Caco-2 (cell line): ENCODE measurements at places on chromosomes 4 and X. TPM values are rescaled to one million over a fixed set of nuclear protein-coding genes. Genes with fewer than 3 reads are reported as not detected.

GLRA2 gene
- total RNA-seq: not detected in 2 replicates

ZMAT1 gene
- total RNA-seq: 0.12 and 0.14 TPM in 2 replicates

APELA gene
- 30.6 and 34.8 TPM in 2 replicates for total RNA-seq

STBD1 gene
- total RNA-seq: 3.8 and 4.2 TPM in 2 replicates

C4orf51 gene
- not detected in 2 replicates for total RNA-seq

SERTM2 gene
- 1.1 and 1.4 TPM in 2 replicates for total RNA-seq

ZNF711 gene
- 11.0 and 12.7 TPM in 2 replicates for total RNA-seq

C4orf54 gene
- not detected in 2 replicates for total RNA-seq

PDGFC gene
- total RNA-seq: 9.5 and 12.3 TPM in 2 replicates

RRH gene
- total RNA-seq: 0.34 and 0.37 TPM in 2 replicates

LRCH2 gene
- 0.18 and 0.19 TPM in 2 replicates for total RNA-seq

DNA sequence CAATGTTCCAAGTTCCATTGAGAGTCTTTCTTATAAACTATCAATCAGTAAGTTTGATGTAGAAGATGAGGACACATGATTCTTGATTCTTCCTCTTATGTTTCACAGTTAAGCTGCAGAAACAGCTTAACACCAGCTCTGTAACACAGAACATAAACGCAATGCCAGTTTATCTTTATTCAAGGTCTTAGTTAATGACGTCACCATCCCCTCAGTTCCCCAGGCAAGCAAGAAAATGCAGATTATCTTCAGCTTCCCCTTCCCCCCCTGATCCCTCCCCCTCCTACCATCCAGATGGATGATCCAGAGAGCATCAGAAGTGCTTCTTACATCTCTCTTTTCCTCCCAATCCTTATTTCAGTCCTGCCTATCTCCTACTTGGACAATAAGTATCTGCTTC is 4.4 kb upstream of the SH3RF1 start:
- no peaks in the 10 kb centered on the region for H3K27me3 ChIP-seq
- no peak overlapping the region for H3K27ac ChIP-seq
- H3K36me3 ChIP-seq: no peaks in the 10 kb centered on the region
- H3K4me1 ChIP-seq: peaks cover 28% of the 10 kb centered on the region
- no peak overlapping the region for H3K4me3 ChIP-seq

- H3K36me3 ChIP-seq: no peaks in the 10 kb centered on the region
- H3K27ac ChIP-seq: no peak overlapping the region
- no peak overlapping the region for H3K4me3 ChIP-seq
- no peaks in the 10 kb centered on the region for H3K27me3 ChIP-seq
These were observed 81.4 kb upstream of the STIM2 start for GRCh38 chr4:26779224-26779623.

GRCh38 chr4:39569209-39569608 is 42.0 kb upstream of the UGDH start:
- H3K27ac ChIP-seq: peak overlapping the region; percentile 74
- H3K36me3 ChIP-seq: peaks cover 2% of the 10 kb centered on the region
- DNase-seq: no peak
- no peaks in the 10 kb centered on the region for H3K27me3 ChIP-seq
- peaks cover 8% of the 10 kb centered on the region for H3K4me1 ChIP-seq

DNA sequence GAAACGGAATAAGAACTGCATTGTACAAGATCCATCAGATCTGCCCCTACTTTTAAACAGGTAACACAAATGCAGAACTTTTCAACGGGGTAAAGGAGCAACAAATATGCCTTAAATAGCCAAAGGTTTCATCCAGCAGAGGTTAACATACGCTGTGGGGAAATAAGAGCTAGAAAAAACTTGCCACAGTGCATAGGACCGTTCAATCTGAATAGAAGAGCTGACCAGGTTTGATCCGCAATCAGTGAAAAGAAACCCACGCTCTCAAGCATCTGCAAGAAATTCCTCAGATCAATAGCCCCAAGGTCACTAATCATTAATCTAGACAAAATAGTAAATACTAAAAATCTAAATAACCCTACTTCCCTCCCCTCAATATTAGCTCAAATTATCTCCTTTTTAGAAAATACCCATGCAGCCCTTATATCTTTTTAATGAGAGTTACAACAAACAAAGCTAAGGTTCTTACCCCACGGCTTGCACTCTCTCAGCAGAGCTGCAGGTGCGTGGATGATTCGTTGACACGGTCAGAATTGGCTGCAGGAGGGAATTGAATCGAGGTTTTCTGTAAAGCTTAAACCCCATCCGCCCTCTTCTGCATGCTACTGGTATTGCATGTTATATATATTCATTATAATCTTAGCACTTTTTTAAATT is at the start of gene TLR10:
Gene TLR10, minus strand, starts transcription at position 539 of the 657 bp plus-strand sequence. CDS start 7,400 bp downstream, outside the sequence.
- H3K27me3 ChIP-seq: no peaks in the 10 kb centered on the region
- no peaks in the 10 kb centered on the region for H3K36me3 ChIP-seq
- H3K4me1 ChIP-seq: peaks cover 7% of the 10 kb centered on the region
- H3K4me3 ChIP-seq: no peak within 1 kb of the TSS

- H3K36me3 ChIP-seq: no peaks in the 10 kb centered on the region
- no peaks in the 10 kb centered on the region; the same call in 1 of the 2 replicates for H3K27me3 ChIP-seq
- no peak for DNase-seq
- no peak overlapping the region for H3K27ac ChIP-seq
- no peaks in the 10 kb centered on the region for H3K4me1 ChIP-seq
These were observed 106.5 kb upstream of the STOX2 start for GRCh38 chr4:183798301-183799253.

GRCh38 chrX:135893294-135893817 is at the start of the genes CT45A10 and SAGE1:
CT45A10 (minus strand) TSS chrX:135893444; CDS start chrX:135885344, 8,100 bp downstream.
SAGE1 (plus strand) TSS chrX:135893716; CDS start chrX:135896243, 2,527 bp downstream.
- H3K36me3 ChIP-seq: no peaks in the 10 kb centered on the region
- H3K27me3 ChIP-seq: no peaks in the 10 kb centered on the region
- H3K27ac ChIP-seq: no peak within 1 kb of the TSS
- no peak within 1 kb of the TSS for H3K4me3 ChIP-seq
- no peak for DNase-seq
- no peaks in the 10 kb centered on the region for H3K4me1 ChIP-seq

GRCh38 chrX:116278826-116279225 is 108.3 kb downstream of the AGTR2 start:
- no peak overlapping the region for H3K27ac ChIP-seq
- 0 out of 2 replicates have a peak, but pooled peaks cover 10% of the 10 kb centered on the region for H3K4me1 ChIP-seq
- H3K4me3 ChIP-seq: no peak overlapping the region
- no peak for DNase-seq
- no peaks in the 10 kb centered on the region for H3K27me3 ChIP-seq

GRCh38 chrX:74449937-74450330 is 28.6 kb downstream of the SLC16A2 start:
- no peak for DNase-seq
- H3K36me3 ChIP-seq: no peaks in the 10 kb centered on the region
- no peaks in the 10 kb centered on the region for H3K4me1 ChIP-seq
- H3K4me3 ChIP-seq: no peak overlapping the region
- no peaks in the 10 kb centered on the region for H3K27me3 ChIP-seq
- H3K27ac ChIP-seq: no peak overlapping the region

- no peaks in the 10 kb centered on the region for H3K36me3 ChIP-seq
- no peaks in the 10 kb centered on the region for H3K4me1 ChIP-seq
- no peaks in the 10 kb centered on the region for H3K27me3 ChIP-seq
- no peak overlapping the region for H3K4me3 ChIP-seq
These were observed 133.8 kb downstream of the AFF1 start for GRCh38 chr4:87068583-87069021.

DNA sequence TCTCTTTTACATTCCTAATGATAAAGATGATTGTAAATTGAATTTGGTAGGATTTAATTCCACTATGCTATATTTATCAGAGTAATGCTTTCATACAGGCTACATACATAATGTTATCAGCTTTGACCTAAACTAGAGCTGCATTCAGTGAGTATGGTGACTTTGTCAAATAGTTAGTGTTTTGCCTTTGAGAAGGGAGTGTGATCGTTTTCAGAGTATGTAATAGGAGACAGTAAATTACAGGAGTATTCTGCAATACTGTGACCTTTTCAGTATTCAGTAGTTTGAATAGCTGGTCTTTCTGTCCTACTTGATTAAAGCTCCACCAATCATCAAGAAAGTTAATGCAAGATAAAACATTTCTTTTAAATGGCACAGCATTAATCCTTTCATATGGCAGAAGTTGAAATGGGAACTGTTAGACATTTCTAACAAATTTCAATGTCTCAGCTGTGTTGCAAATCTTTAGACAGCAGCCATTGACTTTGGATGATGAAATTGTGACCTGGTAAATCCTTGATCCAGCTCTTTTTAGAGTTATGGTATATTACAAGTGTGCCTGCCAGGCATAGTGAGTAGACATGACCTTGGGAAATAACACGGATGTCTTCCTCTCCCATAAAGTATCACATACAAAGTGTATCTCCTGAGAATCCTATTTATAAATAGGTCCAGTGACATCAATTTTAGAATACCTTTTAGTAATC is 455.3 kb downstream of the KCTD8 start:
- H3K27me3 ChIP-seq: no peaks in the 10 kb centered on the region
- DNase-seq: no peak
- H3K4me1 ChIP-seq: no peaks in the 10 kb centered on the region; the same call in 1 of the 2 replicates
- no peak overlapping the region for H3K27ac ChIP-seq
- H3K4me3 ChIP-seq: no peak overlapping the region
- H3K36me3 ChIP-seq: no peaks in the 10 kb centered on the region

DNA sequence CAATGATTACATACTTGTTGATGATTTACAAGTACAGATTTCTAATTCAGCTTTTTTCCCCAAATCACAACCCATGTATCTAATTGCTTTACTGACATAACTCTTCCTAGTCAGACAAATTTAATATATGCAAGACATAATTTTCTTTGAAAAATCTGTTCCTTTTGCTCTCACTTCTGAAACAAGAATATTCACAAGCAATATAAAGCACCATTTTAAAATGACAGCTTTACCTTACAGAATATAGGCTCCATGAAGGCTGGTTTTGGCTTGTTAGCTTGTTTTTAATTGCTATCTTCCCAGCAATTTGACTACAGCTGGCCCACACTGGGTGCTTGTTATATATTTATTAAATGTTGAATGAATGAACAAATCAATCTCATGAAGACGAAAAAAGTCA is 24.5 kb downstream of the GPM6A start:
- no peaks in the 10 kb centered on the region for H3K4me1 ChIP-seq
- no peak overlapping the region for H3K27ac ChIP-seq
- H3K4me3 ChIP-seq: no peak overlapping the region

- H3K27ac ChIP-seq: no peak overlapping the region
- H3K4me1 ChIP-seq: no peaks in the 10 kb centered on the region
- no peaks in the 10 kb centered on the region for H3K36me3 ChIP-seq
- no peak overlapping the region for H3K4me3 ChIP-seq
- no peak for DNase-seq
These were observed 173.9 kb upstream of the VCX3A start for GRCh38 chrX:6708676-6709380.

DNA sequence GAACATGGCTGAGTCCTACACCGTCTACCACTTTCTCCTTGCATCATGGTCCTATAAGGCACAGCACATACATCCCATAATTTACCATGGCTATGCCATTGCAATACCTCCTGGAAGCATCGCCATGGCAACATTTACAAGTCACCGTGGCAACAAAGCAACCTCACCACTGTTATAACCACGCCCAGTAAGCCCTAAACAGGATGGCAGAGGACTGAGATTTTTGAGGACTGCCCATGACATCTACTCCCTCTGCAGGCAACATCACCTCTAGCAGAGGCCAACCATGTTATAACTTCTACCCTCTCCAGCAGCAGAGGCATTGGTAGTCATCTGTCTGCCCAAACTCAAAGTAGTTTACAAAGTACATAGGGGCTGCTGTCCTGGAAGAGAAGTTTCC is 29.7 kb downstream of the BCOR start:
- H3K27ac ChIP-seq: no peak overlapping the region
- H3K27me3 ChIP-seq: no peaks in the 10 kb centered on the region
- peak; percentile 9 for DNase-seq
- H3K36me3 ChIP-seq: no peaks in the 10 kb centered on the region

- H3K27ac ChIP-seq: no peak overlapping the region
- no peaks in the 10 kb centered on the region for H3K4me1 ChIP-seq
- no peak for DNase-seq
- H3K36me3 ChIP-seq: no peaks in the 10 kb centered on the region
These were observed 11.3 kb upstream of the GLUD2 start for GRCh38 chrX:121036137-121036536.

- peak overlapping the region; percentile 42 for H3K4me3 ChIP-seq
- no peaks in the 10 kb centered on the region for H3K36me3 ChIP-seq
- H3K27me3 ChIP-seq: no peaks in the 10 kb centered on the region
- DNase-seq: no peak
- H3K4me1 ChIP-seq: no peaks in the 10 kb centered on the region
- no peak overlapping the region for H3K27ac ChIP-seq
These were observed 14.6 kb upstream of the SLC25A4 start for GRCh38 chr4:185128272-185129119.

- no peaks in the 10 kb centered on the region for H3K27me3 ChIP-seq
- H3K27ac ChIP-seq: no peak overlapping the region
- DNase-seq: no peak
- no peak overlapping the region for H3K4me3 ChIP-seq
These were observed 63.4 kb upstream of the KLF3 start for GRCh38 chr4:38600575-38600974.

- no peaks in the 10 kb centered on the region; the same call in 1 of the 2 replicates for H3K27me3 ChIP-seq
- H3K27ac ChIP-seq: no peak overlapping the region
- no peaks in the 10 kb centered on the region for H3K36me3 ChIP-seq
These were observed 82.0 kb downstream of the CRMP1 start for GRCh38 chr4:5810770-5811430.

DNA sequence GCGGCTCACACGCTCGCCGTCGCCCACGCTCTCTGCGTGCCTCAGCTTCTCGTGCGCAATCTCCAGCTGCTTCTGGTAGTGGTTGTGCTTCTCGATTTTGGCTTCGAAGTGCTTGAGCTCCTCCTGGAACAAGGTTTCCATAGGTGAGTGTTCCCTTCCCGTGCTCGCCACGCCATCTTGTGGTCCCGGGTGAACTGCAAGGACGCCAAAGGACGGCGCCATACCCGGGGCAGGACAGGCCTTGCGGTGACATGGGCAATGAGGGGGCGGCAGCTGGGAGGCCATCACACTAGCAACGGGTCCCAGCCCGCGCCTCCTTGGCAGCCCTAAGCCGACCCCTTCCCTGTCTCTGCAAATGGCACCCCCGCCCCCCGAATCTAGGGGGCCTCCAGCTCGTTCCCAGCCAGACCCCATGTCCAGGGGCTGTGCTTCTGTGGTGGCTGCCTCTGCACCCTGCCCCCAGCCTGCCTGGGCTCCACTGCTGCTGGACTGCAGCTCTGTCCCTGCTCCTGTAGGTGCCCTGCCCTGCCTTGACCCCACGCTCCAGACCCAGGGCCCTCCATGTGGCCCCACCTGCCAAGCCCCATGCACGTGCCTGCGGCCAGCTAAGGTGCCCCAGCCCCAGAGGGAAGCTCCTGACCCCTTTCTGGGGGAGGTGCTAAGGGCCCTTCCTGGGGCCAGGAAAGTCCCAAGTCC is 17.3 kb downstream of the LRPAP1 start:
- peaks cover 2% of the 10 kb centered on the region for H3K36me3 ChIP-seq
- no peak overlapping the region for H3K4me3 ChIP-seq
- DNase-seq: no peak
- H3K4me1 ChIP-seq: no peaks in the 10 kb centered on the region

- no peaks in the 10 kb centered on the region for H3K36me3 ChIP-seq
- no peaks in the 10 kb centered on the region for H3K27me3 ChIP-seq
- no peak overlapping the region for H3K4me3 ChIP-seq
- H3K4me1 ChIP-seq: no peaks in the 10 kb centered on the region
These were observed 28.5 kb downstream of the PJA1 start for GRCh38 chrX:69136546-69137331.

GRCh38 chr4:186650401-186651180 is 73.1 kb downstream of the FAT1 start:
- peaks cover 19% of the 10 kb centered on the region for H3K4me1 ChIP-seq
- no peaks in the 10 kb centered on the region for H3K27me3 ChIP-seq
- H3K27ac ChIP-seq: peak overlapping the region; percentile 25
- no peak for DNase-seq
